Fibroblast of villous mesenchyme (primary cell): ENCODE measurements at places on chromosomes 7 and 10. TPM values are rescaled to one million over a fixed set of nuclear protein-coding genes. Genes with fewer than 3 reads are reported as not detected.

Gene OR13A1
- total RNA-seq, result not detected in 2 replicates

Gene FFAR4
- total RNA-seq, result not detected in 2 replicates

Gene GARIN1A
- 0.64 and 2.6 TPM in 2 replicates for total RNA-seq

Gene TMEM236
- total RNA-seq, result under 0.01 TPM in 2 replicates

Gene SYT15
- under 0.01 and 0.64 TPM in 2 replicates for total RNA-seq
